ENCODE measurements at places on chromosomes 12 and 14.

DNA sequence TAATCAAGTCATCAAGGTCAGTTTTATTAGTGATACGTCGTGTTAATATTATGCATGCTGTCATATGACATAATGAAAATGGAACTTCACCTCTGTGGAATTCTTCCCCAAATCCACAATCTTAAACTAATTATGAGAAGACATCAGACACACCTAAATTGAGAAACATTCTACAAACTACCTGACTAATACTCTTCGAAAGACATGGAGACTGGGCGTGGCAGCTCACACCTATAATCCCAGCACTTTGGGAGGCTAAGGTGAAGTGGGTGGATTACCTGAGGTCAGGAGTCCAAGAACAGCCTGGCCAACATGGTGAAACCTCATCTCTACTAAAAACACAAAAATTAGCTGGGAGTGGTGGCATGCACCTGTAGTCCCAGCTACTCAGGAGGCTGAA is 33.3 kb upstream of the KRAS start:
- DNase-seq = no peak

DNA sequence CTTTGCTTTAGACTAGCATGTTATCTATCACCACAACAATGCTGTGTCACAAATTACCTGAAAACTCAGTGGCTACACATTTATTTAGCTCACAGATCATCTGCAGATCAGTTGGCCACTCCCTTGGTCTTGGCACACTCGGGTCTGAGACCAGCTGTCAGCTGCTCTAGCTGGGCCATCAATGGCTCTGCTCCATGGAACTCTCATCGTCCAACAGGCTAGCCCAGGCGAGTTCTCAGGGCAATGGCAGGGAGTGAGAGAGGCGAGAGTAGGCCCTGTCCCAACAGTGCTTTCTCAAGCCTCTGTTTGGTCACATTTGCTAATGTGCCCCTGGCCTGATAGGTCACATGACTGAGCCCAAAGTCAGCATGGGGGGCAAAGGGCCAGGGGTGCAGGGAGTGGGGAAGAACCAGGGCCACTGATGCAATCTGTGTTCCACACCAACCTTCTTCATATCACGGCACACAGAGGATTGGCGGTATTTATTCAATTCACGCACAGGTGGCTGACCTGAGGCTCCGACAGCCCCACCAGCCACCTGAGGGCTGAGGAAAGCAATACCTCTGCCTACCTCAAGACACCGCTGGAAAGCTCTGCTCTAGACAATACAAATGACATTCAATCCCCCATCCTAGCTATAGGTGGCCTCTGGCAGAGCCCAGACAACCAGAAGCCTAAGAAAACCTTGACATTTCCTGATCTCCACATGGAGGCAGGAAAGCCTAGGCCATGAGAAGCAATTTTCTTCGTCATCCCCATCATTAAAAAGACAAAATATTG is 82.5 kb downstream of the NT5DC3 start:
- no peak for DNase-seq

DNA sequence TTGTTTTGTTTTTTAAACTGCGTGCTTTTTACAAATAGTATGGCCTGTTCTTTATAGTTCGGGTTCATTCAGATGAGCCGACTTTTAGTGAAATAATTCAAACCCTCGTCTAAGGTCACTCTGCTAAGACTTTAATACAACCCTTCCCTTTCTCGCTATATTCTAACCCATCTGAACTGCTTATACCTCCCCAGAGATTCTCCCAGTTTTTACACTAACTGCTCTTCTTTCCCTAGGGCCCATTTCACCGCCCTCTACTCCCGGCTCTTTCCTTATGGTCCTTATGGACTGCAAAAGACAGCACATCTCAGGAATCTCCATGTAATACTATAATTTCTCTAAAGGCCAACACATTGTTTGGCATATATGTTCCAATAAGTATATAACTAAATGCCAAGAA is 2.1 kb downstream of the MAPK1IP1L start:
- no peak for DNase-seq

- peak; percentile 52 for DNase-seq
These were observed 108.0 kb downstream of the KITLG start for GRCh38 chr12:88472248-88472647.

DNA sequence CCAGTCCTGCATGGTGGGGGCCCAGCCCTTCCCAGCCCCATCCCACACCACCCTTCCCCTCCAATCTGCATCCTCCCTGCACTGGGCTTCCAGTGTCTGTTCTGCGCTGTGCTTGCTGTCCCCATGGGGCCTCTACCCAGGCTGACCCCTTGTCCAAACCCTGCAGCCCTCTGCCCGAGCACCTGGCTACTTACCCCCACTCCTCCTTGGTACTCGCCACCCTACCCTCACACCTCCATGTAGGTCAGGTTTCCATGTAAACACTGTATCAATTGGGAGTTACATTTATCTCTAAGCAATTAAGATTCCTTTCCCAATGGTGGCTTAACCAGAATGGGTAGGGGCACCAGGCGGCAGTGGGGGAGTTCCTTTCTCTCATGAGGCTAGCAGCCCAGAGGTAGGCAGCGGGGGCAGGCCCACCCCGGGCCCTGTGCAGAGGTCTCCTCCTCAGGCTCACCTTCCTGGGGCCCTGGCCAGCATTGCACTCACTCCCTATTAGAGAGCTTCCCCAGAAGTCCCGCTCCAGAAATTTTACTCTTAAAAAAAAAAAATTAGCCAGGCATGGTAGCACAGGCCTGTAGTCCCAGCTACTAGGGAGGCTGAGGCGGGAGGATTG is 76.6 kb upstream of the CCND2 start:
- DNase-seq = no peak

DNA sequence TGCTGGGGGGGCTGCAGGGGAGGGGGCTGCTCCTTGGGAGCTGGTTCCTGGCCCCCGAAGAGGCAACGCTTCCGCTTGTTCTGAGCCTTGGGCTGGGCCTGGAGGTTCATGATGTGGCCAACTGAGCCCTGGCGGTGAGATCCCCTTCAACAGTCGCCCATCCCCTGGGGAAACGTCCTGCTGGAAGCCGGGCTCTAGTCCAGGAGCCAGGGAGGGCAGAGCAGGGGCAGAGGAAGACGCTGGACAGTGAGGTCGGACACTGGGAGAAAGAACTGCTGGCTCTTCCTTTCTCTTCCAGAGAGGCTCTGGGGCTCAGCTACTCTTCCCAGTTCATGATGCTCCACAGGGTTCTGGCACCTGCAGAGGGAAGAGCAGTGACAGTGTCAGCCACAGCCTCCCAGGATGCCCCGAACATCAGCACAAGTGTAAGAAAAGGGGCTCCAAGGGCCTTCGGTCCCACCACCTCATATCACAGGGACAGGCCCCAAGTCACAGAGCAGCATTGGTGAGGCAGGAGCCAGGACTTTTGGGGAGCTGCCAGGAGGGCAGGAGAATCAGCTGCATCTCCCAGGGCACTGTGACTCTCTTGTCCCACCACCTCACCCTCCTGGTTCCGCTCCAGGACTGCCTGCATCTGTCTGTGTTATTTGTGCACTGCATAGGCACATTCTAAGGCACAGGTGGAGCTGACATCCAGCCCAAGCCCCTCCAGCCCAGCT is 25.9 kb upstream of the PNMA1 start:
- no peak for DNase-seq

DNA sequence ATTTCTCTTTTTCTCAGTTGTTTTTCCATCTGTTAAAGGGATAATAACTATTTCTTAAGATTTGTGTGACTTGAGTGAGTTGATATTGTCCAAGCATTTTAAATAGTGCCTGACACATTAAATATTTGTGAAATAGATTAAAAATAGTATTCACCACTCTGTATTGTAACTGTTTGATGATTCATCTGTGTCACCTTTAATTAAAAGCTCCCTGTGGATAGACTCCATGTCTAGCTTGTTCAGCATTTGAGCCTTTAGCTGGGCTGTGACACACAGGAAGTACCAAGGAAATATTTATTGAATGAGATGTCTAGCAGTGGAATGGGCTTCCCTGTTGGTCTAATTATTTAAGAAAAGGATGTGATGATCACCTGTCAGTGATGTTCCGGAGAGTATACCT is 1.8 kb upstream of the GLIPR1L2 start:
- DNase-seq = peak; percentile 84

DNA sequence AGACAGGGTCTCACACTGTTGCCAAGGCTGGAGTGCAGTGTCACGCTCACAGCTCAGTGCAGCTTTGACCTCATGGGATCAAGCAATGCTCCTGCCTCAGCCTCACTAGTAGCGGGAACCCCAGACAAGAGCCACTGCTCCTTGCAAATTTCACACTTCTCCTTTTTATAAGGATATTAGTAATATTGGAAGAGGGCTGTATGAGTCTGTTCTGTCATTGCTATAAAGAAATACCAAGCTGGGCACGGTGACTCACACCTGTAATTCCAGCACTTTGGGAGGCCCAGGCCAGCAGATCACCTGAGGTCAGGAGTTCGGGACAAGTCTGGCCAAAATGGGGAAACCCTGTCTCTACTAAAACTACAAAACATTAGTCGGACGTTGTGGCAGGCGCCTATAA is 12.9 kb upstream of the ORAI1 start:
- no peak for DNase-seq

GRCh38 chr12:74488134-74488533 is 49.5 kb upstream of the ATXN7L3B start:
- DNase-seq = no peak

DNA sequence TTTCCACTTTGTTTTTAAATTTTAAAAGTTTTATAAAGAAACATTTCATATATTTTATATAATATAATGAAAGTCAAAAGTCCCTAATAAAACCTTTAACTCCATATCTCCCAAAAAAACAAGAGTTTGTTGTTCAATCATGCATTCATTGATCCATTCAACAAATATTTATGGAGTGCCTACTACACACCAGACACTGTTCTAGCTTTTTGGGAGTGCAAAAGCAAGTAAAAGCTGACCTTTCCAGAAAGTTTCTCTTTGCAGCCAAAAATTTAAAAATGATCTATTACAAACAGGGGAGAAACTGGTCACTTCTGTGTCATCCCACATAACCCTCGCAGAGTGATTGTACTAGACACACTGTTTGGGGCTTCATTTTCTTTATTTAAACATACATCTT is 740.0 kb upstream of the TBX3 start:
- no peak for DNase-seq

- no peak for DNase-seq
These were observed 504.1 kb downstream of the TMTC2 start for GRCh38 chr12:83190631-83191390.

GRCh38 chr12:48868451-48868850 is 2.8 kb upstream of the RND1 start:
- no peak for DNase-seq

GRCh38 chr14:52716155-52716554 is 9.2 kb downstream of the PSMC6 start:
- DNase-seq = no peak

- no peak for DNase-seq
These were observed 1162.1 kb downstream of the VRK1 start for GRCh38 chr14:97959251-97959650.

DNA sequence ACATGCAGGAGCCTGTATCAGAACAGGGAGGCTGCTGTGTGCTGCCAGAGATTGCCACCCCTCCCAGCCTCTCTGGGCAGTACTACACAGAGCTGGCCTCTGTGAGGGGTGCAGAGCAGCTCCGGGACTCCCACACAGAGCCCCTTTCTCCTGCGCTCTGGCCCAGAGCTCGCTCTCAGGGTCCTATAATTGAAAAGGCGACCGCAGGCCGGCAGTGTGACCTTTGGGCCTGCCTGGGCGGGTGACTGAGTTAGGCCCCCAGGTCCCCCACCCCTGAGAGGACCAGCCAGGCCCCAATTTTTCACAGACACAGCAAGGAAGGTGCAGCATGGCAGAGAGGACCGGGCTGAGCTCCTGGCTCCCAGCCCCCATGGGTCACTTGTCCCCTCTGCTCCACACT is 136.4 kb downstream of the ZFP36L1 start:
- DNase-seq = no peak

DNA sequence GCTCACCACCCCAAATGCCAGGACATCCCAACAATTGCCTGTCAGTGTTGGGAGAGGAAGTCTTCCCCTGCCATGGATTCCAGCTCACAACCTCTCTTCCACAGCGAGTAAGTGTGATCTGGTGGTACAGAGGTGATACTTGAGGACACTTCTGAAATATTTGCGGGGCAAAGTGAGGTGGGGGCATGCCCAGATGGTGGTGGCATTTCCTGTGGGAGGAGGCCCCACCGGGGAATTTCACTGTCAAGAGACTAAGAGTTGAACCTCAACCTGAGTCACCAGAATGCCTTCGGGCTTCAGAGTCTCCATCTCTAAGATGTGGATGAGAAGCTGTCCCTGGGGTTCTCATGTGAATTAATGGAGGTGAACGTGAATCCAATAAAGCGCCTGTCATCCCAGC is 122.3 kb upstream of the RFLNA start:
- DNase-seq = peak; percentile 91

- no peak for DNase-seq
These were observed 2.6 kb downstream of the RNASE1 start for GRCh38 chr14:20799892-20800544.

GRCh38 chr12:68867606-68868005 is 59.6 kb downstream of the MDM2 start:
- no peak for DNase-seq

DNA sequence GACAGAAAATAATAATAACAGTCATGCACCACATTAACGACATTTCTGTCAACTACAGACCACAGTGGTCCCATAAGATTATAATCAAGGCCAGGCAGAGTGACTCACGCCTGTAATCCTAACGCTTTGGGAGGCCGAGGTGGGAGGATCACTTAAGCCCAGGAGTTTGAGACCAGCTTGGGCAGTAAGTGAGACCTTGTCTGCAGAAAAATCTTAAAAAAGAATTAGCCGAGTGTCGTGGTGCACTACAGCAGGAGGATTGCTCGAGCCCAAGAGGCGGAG is 8.6 kb downstream of the NAB2 start:
- no peak for DNase-seq

DNA sequence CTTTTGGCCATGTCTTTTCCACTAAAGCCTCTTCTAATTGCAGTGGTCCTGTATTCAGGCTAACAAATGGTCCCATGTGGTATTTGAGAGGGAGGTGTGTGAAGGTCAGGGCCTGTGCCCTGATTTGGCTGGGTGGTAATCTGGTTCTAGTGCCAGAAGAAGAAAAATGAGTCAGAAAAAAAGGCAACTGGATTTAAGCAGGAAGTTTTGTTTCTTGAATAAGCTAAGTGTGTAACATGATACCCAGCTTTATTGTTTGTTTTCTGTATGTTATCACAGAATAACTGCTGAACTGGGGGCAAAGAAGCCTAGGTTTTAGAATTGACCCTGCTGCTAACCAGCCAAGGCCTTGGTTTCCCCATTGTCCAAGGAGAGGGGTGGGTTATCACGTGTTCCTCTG is 134.0 kb downstream of the ANO6 start:
- peak; percentile 34 for DNase-seq

DNA sequence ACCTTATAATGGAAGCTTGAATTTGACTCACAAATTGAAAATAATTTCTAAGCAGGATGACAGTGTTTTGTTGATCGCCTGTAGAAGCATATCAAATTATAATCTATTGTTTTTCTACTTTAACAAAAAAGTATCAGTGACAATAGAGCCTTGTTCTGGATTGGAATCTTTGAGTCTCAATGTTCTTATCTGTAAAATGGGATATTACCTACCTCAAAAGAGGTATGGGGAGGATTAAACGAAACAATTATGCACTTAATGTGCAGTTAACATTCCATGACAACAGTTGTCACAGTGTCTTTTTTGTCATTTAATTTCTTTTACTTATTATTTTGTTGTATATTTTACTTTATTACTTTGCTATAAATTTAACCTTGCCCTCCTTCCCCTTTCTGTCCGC is 1.1 kb downstream of the RTRAF start:
- DNase-seq = no peak

Data from ELR (cell line).